ENCODE measurements at places on chromosomes 12 and 14. TPM values are rescaled to one million over a fixed set of nuclear protein-coding genes. Genes with fewer than 3 reads are reported as not detected.

DNA sequence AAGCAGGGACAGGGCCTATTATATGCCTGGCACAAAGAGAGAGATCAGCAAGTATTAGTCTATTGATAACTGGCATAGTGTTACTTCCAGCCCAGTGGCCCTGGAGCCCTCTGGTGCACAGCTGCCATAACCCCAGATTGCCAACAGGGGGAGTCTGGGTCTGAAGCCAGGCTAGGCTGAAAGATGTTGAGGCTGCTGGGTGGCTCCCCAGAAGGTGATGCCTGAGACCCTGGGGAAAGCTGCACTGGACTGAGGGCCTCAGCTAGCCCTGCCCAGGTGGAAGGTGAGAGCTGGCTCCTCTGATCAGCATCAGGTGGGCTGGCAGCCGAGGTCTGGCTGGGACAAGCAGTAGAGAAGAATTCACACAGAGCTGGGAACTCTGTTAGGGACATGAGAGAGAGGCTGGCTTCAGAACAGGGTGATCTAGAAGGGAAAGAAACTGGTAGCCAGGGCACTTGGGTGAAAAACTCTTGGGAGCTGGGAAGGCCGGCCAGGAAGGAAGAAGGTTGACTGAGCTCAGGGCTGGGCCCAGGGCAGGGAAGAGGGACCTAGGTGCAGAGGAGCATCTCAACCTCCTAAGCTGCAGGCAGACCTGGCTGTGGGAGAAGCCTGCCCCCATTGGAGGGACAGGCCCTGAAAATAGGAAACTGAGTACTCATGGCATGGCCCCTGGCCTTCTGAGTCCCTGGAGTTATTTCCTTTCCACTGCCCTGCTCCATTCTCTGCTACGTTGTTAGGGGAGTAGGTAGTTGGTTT lies 3.9 kb downstream of the GZMH start:
- H3K27ac ChIP-seq, result no peak overlapping the region
- DNase-seq, result no peak
- H3K4me1 ChIP-seq, result no peaks in the 10 kb centered on the region

DNA sequence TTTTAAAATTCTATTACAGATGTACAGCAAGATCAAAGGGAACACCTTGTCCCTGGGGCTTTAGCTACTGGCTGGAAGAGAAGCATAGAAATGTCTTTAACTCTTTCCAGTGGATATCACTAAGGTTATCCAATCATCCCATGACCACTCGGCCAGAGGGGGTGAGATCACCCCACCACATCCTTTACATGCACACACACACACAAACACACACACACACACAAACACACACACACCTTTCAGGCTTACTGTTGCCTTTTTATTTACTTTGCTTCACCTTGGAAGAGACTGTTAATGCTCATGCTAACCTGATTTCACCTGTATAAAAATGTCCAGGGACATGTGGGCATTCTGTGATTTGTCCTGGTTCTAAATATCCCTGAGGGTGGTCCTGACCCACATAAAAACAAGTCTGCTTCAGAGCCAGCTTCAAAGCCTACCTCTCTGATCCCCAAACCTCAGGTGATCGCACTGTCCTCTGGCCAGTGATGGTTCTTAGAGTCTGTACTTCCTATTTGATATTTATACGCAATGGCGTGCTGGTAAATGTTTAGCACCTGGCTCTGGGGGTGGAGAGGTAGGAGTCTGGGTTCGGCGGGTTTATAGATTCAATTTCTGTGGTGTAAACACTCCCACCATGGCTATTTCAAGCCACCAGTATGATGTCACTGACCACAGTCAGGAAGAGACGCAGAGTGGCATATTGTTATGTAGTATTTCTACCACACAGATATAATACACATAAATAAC lies 166.1 kb upstream of the EEA1 start:
- no peak overlapping the region for H3K27ac ChIP-seq
- H3K27me3 ChIP-seq, result no peaks in the 10 kb centered on the region
- no peak overlapping the region for H3K4me3 ChIP-seq

GRCh38 chr12:51814311-51815088 lies 34.0 kb downstream of the FIGNL2 start:
- DNase-seq, result peak; percentile 73
- H3K4me3 ChIP-seq, result peak overlapping the region; percentile 64
- no peaks in the 10 kb centered on the region for H3K4me1 ChIP-seq
- no peaks in the 10 kb centered on the region for H3K36me3 ChIP-seq

- H3K4me3 ChIP-seq, result no peak overlapping the region
- H3K27me3 ChIP-seq, result no peaks in the 10 kb centered on the region
- DNase-seq, result no peak
- H3K27ac ChIP-seq, result no peak overlapping the region
- no peaks in the 10 kb centered on the region for H3K36me3 ChIP-seq
- no peaks in the 10 kb centered on the region for H3K4me1 ChIP-seq
These were observed 364.9 kb upstream of the FLRT2 start for GRCh38 chr14:85165094-85165493.

DNA sequence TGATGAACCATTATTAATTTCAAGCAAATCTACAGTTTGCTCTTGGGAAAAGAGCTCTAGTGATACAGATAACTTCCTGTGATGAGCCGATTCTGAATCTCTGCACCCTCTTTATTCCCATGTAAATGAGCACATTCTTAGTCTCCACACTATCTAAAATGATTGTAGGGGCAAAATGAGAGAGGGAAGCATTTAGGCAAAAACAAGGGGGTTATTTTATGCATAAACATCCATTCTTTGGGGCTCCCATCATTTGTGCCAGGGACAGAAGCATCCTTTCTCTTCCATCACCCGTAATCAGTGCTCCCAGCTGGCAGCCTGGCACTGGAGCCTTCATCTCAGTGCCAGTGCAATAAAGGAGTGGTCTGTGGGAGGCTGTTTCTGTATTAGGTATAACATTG lies 1.7 kb upstream of the GPD1 start:
- no peak overlapping the region for H3K27ac ChIP-seq
- H3K27me3 ChIP-seq, result no peaks in the 10 kb centered on the region
- peaks cover 6% of the 10 kb centered on the region for H3K4me1 ChIP-seq
- DNase-seq, result no peak
- peaks cover 41% of the 10 kb centered on the region for H3K36me3 ChIP-seq
- H3K4me3 ChIP-seq, result no peak overlapping the region

DNA sequence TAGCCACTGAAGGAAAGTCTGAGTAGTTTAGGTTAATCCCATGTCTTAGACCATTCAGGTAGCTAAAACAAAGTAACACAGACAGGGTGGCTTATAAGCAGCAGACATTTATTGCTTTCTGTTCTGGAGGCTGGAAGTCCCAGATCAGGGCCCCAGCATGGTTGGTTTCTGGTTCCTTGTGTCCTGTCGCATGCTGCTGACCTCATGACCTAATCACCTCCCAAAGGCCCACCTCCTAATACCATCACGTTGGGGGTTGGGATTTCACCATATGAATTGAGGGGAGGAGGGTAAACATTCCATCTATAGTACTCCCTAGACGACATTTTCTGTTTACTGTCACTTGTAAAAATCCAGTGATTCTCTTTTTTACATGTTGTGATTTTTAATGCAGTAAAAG lies 148.6 kb downstream of the FBXL14 start:
- H3K4me3 ChIP-seq, result no peak overlapping the region
- no peak overlapping the region for H3K27ac ChIP-seq
- no peak for DNase-seq

DNA sequence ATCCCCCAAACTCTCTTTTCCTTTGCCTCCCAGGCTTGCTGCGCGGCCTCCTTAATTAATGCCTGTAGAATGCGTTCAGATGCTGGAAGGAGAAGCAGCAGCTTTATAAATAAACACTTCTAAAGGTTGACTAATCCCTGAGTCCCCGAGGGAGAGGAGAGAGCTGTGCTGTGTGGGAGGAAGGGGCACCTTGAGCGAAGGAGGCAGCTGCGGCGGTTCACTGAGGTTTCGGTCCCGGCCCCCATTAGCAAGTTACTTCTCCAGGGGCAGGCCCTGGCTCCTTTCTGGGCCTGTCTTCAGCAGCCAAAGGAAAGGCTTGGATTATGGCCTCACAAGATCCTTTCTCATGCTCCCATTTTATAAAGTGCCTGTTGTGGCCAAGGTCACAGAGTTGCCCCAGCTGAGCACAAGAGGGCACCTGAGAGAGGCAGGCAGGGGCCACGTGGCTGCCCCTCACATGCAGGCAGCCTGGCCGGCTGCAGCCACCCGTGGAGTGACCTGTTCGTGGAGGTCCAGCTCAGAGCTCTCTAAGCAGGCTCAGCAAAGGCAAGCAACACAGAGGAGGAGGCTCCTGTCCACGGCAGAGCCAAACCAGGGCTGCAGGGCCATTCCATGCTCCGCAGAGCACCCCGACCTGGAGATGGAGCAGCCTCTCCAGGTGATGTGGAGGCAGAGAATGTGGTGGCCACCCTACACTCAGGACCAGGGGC lies 15.0 kb upstream of the CACNA2D4 start:
- DNase-seq, result peak; percentile 63
- H3K27me3 ChIP-seq, result no peaks in the 10 kb centered on the region
- peak overlapping the region; percentile 4 for H3K27ac ChIP-seq
- no peaks in the 10 kb centered on the region for H3K36me3 ChIP-seq
- H3K4me1 ChIP-seq, result peaks cover 9% of the 10 kb centered on the region
- H3K4me3 ChIP-seq, result no peak overlapping the region

- peak; percentile 79 for DNase-seq
- H3K4me3 ChIP-seq, result no peak overlapping the region
- no peaks in the 10 kb centered on the region for H3K36me3 ChIP-seq
- no peaks in the 10 kb centered on the region for H3K4me1 ChIP-seq
- H3K27ac ChIP-seq, result no peak overlapping the region
- no peaks in the 10 kb centered on the region for H3K27me3 ChIP-seq
These were observed 268.6 kb downstream of the BTG1 start for GRCh38 chr12:91877022-91877421.

DNA sequence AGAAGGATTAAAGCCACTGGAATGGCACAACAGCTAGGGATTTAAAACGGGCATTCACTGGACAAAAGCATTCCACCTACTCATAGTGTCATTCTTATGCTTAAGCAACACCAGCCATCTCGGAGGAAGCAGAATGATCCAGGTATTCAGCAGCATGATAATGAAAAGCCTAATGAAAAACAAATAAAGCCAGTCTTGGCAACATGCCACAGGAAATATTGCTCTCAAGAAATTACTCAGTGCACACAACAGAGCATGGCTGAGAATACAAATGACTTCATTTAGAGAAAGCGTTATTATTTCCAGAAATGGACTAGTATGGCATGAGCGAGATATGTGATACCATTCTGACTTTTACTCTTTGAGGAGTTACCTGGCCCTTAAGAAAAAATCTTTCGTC lies 442.2 kb downstream of the APAF1 start:
- no peaks in the 10 kb centered on the region for H3K36me3 ChIP-seq
- no peaks in the 10 kb centered on the region for H3K4me1 ChIP-seq
- H3K4me3 ChIP-seq, result no peak overlapping the region
- no peaks in the 10 kb centered on the region for H3K27me3 ChIP-seq
- H3K27ac ChIP-seq, result no peak overlapping the region

GRCh38 chr12:79000501-79000900 lies 135.9 kb downstream of the SYT1 start:
- no peaks in the 10 kb centered on the region for H3K4me1 ChIP-seq
- no peaks in the 10 kb centered on the region for H3K27me3 ChIP-seq
- H3K4me3 ChIP-seq, result no peak overlapping the region
- no peak for DNase-seq

DNA sequence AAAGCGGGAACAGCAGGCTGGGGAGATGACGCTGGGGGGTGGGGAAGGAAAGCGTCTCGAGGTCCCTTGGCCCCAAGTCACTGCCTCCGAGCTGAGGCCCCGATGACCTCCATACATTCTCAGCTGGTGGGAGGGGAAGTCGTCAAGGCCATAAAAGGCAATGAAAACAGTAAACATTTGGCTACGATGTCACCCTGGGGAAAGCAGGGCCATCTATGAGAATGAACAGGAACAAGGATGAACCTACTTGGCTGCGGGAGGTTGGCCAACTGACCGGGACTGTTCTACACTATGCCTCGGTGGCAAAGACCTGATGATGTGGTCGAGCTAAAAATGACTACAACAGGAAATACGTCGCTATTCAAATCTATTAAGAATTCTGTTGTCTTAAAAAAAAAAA lies 19.5 kb downstream of the PRKAB1 start:
- DNase-seq, result no peak
- H3K27ac ChIP-seq, result no peak overlapping the region
- no peak overlapping the region for H3K4me3 ChIP-seq
- no peaks in the 10 kb centered on the region for H3K27me3 ChIP-seq
- no peaks in the 10 kb centered on the region for H3K36me3 ChIP-seq
- peaks cover 3% of the 10 kb centered on the region for H3K4me1 ChIP-seq

DNA sequence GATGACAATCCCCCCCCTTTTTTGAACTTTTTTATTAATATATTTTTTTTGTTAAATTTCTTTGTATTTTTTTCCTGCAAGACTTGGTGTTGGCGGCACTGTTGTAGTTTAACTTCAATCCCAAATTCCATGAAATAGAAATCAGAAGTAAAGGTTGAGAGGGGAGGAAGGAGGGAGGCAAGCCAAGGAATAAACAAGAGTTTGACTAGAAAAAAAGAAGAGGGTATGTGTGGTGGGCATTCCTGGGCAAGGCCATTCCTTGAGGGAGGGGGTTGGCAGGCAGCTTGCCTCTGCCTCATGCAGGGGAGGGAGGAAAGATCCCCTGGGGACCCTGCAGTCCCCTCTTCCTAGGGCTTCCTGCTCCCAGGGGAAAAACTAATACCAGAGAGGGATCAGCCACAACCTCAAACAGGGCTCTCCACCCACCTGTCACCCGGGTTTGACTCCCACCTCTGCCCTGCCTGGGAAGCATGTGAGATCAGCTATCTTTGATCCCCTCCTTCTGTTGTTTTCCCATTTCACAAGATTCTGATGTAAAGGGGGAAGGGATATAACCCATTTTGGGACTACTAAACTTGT lies 519 bp upstream of the AP1G2 start:
- peak; percentile 47 for DNase-seq
- H3K27me3 ChIP-seq, result no peaks in the 10 kb centered on the region
- H3K27ac ChIP-seq, result no peak overlapping the region
- H3K4me3 ChIP-seq, result peak overlapping the region; percentile 68
- H3K36me3 ChIP-seq, result no peaks in the 10 kb centered on the region
- H3K4me1 ChIP-seq, result no peaks in the 10 kb centered on the region

OR4E2 gene
- not detected for total RNA-seq

AP5M1 gene
- total RNA-seq, result 6.2 TPM

GUCY2C gene
- not detected for total RNA-seq

CPNE8 gene
- total RNA-seq, result 18.6 TPM

TSPAN19 gene
- not detected for total RNA-seq

MYO1H gene
- not detected for total RNA-seq
